Stimulated activated CD4-positive, alpha-beta T cell treated with anti-CD3 and anti-CD28 coated beads, TNF-alpha, amount 100 ng/mL, for 1 hour (primary cell): ENCODE measurements at places on chromosomes 1 and 21.
A peak's percentile ranks its signal among the peaks of the same experiment; 100 is the strongest.

- DNase-seq: no peak
Measured at GRCh38 chr1:74652711-74653139, 20.9 kb downstream of the ERICH3 start.

- no peak for DNase-seq
Measured at GRCh38 chr1:77829851-77830250, 50.4 kb downstream of the MIGA1 start.

- no peak for DNase-seq
Measured at GRCh38 chr1:243731301-243731891, 118.6 kb downstream of the AKT3 start.

- no peak for DNase-seq
Measured at GRCh38 chr1:157781048-157781447, 4.1 kb upstream of the FCRL2 start.

GRCh38 chr1:99119188-99119587, 114.5 kb upstream of the PLPPR5 start:
- DNase-seq: no peak

GRCh38 chr1:184568148-184568547, 181.3 kb downstream of the C1orf21 start:
- no peak for DNase-seq

GRCh38 chr21:15729674-15730483, at the start of gene USP25:
TSS of gene USP25 (plus strand) at chr21:15729982. CDS start at chr21:15730394, 412 bp downstream.
- peak; percentile 83 for DNase-seq

DNA sequence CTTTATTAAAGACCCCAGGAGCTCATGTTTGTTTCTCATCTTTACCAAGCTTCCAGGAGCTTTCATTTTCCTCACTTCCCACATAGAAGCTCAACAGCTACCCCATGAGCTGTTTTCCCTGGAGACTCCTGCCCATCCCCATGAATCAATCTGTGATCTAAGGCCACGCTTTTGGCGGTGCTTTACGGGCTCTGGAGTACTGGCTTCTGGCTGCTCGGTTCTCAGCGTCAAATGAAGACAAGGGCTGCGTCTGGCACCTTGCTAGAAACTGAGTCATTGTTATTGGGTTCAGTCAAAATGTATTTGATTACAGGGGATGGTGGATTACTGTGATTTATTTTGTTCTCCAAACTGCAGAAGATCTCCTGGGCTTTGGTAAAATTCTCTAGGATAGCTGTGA, 39.9 kb downstream of the ACP6 start:
- DNase-seq: no peak

DNA sequence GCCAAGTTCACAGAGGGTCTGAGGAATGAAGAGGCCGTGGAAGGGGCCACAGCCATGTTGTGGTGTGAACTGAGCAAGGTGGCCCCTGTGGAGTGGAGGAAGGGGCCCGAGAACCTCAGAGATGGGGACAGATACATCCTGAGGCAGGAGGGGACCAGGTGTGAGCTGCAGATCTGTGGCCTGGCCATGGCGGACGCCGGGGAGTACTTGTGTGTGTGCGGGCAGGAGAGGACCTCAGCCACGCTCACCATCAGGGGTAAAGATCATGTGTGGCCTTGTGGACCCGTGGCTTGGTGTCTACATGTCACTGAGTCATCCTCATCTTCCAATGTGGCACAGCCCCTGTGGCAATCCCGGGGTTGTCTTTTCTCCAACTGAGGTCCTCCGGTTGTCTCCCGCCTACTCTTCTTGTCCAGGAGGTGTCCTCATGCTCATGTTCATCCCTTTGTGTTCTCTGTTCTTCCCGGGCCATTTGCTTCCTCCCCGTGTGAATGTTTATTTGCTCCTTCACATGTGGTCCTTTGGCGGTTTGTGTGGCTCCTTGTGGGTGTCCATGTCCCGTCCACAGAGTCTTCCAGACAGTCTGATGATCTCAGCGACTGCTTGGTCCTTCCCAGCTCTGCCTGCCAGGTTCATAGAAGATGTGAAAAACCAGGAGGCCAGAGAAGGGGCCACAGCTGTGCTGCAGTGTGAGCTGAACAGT, 84.2 kb downstream of the OBSCN start:
- DNase-seq: no peak

DNA sequence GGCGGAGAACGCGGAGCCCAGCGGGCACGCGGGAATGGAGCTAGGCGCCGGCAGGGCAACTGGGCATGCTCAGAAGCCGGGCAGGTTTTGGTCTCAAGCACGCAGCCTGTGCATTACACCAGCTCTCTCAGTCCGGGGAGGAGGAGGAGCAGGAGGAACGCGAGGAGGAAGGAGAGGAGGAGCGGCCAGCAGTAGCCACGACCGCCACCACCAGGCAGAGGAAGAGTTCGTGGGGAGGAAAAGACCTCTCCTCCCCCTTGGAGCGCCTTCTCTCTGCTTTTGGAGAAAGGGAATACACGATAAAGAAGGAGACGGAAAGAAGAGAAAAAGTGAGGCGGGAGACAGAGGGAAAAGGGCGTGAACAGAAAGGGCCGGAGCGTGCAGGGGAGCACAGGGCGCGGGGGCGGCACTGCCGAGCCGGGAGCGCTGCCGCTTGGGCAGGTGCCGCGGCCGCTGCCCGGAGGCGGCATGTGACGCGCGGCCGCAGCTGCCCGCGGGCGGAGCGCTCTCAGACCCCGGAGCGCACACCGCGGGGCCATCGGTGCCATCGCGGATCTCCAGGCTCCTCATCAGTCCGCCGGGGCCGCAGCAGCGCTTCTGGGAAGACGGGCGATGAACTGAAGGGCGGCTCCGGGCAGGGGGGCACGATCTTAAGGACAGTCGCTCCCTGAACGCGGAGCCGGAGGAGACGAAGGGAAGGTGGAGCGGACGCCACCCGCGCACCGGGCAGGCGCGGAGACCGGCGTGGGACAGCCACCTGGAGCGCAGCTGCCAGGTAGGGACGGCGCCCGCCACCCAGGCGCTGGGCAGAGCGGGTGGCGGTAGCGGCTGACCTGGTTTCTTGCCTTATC, at the start of gene CHRM3:
CHRM3 (plus strand) TSS at position 116 of the 851 bp plus-strand sequence. CDS start 520,884 bp downstream, outside the sequence.
- DNase-seq: no peak

DNA sequence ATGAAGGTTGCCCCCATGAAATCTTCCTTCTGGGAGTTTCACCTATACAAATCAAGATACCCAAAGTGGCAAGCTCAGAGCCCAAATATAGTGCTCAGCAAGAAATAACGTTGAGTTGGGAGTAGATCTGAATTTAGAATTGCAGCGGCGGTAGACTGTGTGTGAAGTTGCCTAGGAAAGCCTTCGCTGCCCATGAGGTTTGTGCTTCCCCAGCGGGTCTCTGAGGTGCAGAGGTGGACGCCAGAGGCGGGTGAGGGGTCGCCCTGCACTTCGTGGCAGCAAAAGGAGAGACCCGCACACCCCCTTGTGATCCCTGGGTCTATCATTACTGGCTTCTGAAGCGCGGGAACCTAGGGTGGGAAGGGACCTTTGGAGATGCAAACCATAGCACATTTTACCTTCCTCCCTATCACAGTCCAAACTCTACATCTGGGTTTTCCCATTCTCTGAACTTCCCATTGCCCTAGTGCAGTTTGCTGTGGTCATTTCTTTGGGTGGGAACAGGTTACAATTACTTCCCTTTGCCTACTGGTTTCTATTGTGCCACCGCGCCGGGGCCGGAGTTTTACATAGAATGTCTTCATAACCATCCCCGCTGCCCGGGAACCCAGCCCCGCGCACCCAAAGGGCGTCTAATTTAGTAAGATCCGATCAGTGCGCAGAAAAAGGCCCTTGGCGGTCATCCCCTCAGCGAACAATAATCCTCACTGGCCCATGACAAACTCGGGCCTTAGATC, 5.2 kb downstream of the TBX15 start:
- no peak for DNase-seq

GRCh38 chr1:59128239-59128736, 168.6 kb upstream of the FGGY start:
- no peak for DNase-seq

DNA sequence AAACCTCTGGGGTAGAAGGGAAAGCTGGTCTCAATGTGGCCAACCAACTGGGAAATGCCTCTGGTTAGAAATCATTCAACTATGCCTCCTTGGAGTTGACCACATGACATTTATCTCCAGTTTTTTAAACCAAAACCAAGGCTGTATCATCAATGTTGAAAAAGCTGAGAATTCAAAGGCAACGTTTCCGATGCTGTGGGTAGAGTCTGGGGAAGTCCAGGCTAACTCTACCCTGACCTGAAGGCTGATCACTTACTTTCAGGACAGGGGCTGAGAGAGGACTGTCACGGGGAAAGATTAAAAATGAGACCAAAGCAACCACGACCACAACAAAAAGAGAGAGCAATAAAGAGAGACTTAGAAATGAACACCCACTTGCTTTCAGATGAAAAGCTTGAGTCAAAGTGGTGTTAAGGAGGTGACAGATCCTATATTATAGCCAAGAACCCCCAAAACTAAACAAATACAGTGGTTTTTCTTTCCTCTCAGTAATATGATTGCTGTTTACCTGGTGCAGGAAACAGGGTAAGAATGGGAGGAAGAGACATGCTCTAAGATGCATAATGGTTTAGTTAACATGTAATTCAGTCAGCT, 90.8 kb upstream of the TNFSF4 start:
- DNase-seq: no peak

GRCh38 chr1:35633547-35633946, 7.8 kb downstream of the PSMB2 start:
- DNase-seq: no peak
